Fibroblast of lung (primary cell): ENCODE measurements at places on chromosomes 12 and 14. TPM values are rescaled to one million over a fixed set of nuclear protein-coding genes. Genes with fewer than 3 reads are reported as not detected.

ANO4 gene
- polyA plus RNA-seq, result 11.7 TPM in 2 replicates

GRCh38 chr12:10363914-10364814 is 25.7 kb downstream of the KLRK1 start:
- DNase-seq, result peak; percentile 65

- DNase-seq, result no peak
Measured at GRCh38 chr12:114025935-114026334, 59.8 kb upstream of the RBM19 start.

DNA sequence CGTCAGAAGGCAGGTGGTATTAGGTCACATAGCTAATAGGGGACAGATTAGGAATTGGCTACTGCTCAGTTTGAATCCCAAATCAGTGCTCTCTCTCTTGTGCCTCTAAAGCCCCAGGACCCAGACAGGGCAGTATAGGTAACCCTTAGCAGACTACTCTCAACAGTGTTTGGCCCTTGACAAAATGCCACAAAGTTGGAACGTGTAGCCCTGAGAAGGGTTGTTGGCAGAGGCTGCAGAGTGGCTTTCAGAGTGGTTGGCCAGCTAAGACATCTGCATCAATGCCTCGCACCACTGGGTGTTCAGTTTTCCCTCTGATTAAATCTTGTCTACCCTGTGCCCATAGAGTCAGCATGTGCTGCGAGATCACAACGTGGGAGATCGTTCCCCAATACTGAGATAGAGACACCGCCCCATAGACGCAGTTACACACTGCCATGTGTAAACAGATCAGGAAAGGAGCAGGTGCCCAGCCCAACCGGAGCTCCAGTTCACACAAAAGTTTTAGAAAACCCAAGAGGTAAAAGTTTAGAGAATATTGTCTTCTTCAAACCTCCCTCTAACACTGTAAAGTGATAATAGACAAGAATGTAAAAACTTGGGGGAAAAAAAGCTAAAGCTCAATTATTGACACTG is 48.3 kb downstream of the EML1 start:
- no peak for DNase-seq

DNA sequence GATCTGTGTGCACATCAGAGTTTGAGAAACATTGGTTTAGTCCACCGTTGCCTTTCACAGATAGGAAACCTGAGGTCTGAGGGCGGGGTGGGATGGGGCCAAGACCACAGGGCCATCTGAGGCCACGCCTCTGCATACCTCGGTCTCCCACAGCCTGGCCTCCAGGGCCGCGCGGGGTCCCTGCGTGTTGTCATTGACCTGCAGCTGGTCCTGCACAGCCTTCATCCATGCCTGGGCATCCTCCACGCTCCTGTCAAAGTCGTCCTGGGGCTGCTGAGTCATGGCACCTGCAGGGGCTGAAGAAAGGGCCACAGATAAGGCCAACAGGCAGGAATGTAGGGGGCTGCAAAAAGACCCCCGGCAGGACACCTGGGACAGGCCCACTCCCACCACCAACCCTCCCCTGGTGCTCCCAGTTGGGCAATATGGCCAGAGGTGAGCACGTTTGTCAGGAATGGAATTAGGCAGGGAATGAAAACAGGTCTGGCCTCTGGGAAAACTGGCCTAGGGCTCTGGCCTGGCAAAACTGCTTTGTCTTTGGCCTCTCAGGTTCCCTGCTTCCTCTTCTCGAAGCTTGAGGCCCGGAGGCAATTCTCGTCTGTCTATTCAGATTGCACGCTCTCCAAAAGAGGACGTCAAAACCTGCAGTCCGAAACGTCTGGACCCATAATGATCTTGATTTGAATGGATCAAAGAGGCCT is 40.8 kb downstream of the SYNE3 start:
- no peak for DNase-seq

- no peak for DNase-seq
Measured at GRCh38 chr12:111022386-111022785, 102.0 kb upstream of the MYL2 start.

SDSL gene
- polyA plus RNA-seq, result 5.1 and 5.6 TPM in 2 replicates

KRT74 gene
- polyA plus RNA-seq, result not detected in 2 replicates
